Stimulated activated CD4-positive, alpha-beta T cell treated with anti-CD3 and anti-CD28 coated beads, Interleukin-1b, Interleukin-23, amount 100 ng/mL, for 48 hours (primary cell): ENCODE measurements at places on chromosomes 1 and 21.

DNA sequence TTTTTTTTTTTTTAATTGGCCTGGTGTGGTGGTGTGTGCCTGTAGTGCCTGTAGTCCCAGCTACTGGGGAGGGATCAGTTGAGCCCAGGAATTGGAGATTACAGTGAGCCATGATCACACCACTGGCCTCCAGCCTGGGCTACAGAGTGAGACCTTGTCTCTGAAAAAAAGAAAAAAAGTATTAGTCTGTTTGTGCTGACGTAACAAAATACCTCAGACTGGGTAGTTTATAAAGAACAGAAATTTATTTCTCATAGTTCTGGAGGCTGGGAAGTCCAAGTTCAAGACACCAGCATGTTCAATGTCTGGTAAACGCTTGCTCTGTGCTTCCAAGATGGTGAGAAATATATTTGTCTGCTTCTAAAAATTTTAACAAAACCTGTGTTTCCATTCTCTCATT, 25.8 kb downstream of the TRAF5 start:
- DNase-seq: no peak

DNA sequence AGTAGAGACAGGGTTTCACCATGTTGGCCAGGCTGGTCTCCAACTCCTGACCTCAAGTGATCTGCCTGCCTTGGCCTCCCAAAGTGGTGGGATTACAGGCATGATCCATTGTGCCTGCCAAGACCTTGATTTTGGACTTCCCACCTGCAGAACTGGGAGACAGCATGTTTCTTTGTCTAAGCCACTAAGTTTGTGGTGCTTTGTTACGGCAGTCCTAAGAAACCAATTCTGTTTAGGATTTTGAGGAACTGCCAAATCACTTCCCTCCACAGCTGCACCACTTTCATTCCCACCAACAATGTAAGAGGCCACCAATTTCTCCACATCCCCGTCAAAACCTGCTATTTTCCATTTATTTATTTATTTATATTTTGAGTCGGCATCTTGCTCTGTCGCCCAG, 46.1 kb downstream of the CHAF1B start:
- DNase-seq: no peak

DNA sequence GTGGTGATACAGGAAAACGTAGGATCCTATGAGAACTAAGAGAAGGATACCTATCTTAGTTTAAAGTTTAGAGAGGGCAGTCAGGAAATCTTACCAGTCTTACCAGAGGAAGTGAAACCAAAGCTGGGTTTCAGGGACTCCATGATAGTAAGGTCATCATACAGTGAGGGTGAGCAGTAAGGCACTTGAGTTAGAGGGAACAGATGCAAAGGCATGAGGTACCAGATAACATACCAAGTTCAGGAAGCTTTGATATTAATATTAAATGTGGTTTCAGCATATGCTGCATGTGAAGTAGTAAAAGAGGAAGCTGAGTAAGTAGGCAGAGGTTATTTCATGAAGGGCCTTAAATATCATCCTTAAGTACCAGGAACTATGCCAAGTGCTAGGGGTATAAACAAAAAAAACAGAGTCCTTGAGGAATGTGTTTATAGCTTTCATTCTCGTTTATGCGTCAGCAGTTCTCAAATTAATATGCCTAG, 16.9 kb downstream of the ATG4C start:
- DNase-seq: no peak

GRCh38 chr1:207672522-207673130, 27.7 kb downstream of the CR1L start:
- peak; percentile 13 for DNase-seq

- DNase-seq: no peak
Observed at GRCh38 chr1:51776408-51776807, 102.1 kb downstream of the NRDC start.

DNA sequence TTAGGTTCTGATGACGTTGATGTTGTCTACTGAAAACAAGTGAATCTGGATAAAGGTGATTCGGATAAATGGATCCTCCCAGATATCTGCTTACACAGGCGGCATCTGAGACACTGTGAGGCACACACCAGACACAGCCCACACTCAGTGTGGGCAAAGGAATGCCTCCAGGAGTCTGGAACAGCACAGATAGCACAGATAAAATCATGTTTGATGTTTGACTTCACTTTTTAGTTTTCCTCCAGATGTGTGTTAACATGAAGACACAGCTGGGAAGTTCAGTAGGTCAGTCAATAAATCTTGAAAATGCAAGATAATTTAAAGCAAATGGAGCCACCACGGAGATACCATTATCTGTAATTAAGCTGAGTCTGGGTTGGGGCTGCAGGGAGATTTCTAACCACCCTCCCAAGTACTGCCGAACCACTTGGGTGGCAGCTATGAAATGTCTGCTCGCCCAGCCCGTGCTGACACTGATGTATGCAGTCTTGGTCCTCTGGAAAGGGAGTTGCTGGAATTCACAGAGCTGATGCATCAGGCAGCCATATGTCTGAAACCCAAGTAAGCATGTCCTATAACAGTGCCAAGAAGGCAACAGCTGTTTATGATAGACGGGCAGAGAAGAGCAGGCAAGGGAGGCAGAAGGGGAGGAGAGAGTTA, 11.7 kb downstream of the CAPN9 start:
- DNase-seq: no peak

- DNase-seq: no peak
Observed at GRCh38 chr21:23578027-23578426, 2029.3 kb downstream of the MRPL39 start.

DNA sequence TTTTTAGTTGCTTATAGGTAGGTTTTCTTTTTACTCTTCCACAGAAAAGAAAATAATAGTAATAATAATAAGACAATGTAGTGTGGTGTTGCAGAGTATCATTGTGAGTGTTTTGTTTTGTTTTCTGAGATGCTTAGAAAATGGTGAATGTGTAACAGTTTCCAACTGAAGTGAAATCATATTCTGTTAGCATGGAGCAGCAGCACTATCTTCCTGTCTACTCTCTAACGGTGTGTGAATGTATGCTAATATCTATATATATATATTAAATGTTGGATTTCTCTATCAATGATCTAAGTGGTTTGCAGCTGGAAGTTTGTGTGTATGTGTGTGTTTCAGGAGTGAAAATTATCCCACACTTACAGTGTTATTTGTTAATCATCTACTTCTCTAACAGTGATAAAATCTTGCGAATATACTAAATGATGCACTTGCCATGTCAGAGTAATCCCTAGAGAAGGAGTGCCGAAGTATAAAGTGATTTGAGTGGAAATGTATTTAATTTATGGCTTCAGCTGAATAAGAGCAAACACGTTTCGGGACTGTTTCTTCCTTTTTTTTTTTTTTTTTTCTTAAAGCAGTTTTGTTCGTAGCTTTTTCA, 377 bp downstream of the SAMD13 start:
- no peak for DNase-seq

DNA sequence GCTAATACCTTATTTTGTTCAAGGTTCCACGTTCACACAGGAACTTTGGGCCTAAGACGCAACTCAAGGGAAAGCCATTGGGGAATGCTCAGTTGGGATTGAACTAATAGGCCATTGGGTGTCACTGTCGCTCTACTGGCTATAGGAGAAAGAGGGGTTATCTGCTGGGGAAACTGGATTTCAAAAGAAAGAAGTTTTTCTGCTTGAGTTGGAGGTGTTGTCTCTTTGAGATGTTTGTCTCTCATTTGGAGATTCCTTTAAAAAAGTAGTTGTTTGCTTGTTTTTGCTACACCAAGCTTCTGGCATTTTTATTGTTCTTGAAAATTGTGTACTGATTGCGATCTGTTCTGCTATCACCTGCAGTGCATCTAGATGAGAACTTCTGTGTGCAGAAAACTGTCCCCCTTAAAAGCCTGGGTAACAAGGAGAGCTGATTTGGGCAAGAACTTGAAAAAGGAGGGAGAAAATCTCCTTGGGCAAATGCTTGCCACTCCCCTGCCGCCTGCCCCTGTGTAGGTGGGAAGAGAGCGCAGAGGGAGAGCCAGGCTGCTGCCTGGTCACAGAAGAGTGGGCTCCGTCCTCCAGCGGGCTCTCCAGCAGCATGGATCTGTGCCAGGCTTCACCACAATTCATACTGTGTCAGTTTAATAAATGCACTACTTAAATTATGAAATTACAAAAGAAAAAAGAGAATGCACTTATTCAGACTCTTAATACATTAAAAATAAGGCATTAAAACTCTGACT, 39.9 kb downstream of the PEX14 start:
- no peak for DNase-seq

DNA sequence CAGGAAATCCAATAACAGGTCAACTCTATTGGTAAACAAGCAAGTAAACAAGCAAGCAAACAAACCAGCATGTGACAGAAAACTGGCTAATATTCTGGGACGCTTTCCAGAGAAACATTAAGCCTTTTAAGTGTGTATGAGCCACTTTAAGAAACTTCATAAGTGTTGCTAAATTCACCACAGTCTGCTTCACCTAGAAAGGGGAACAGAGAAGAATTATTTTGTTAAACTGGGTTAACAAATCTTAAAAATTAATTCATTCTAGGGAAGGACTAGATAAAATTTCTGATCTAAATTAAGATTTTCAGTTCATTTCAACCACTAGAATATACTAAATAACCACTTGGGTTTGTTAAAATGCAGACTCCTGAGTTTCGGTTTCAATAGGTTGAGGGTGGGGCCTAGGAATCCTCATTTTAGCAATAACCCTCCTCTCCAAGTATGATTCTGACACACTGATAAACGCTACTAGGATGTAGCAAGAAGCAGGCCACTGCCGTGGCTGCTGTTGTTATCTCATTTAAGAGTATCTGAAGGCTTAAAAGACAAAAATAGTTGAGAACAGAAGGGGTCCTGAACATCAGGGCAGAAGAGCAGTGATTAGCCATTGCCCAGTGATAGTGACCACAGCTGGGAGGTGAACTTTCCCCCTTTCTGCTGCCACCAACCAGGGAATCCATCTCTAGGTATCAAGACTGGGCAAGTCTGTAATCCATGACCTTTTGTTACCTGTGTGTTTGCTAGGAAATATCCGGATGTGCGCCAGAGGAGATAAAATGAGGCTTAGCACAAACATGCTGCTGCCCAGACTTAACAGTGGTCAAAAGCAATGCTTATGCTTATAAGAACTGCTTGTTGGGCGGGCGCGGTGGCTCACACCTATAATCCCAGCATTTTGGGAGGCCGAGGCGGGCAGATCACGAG, 11.2 kb downstream of the CREG1 start:
- DNase-seq: no peak

GRCh38 chr21:36463991-36464390, 15.9 kb downstream of the CLDN14 start:
- DNase-seq: no peak

GRCh38 chr1:205597691-205598314, 34.0 kb downstream of the ELK4 start:
- DNase-seq: no peak

- DNase-seq: no peak
Observed at GRCh38 chr1:200062143-200062542, 34.6 kb downstream of the NR5A2 start.

- DNase-seq: no peak
Observed at GRCh38 chr1:55662875-55663274, 447.7 kb upstream of the USP24 start.

DNA sequence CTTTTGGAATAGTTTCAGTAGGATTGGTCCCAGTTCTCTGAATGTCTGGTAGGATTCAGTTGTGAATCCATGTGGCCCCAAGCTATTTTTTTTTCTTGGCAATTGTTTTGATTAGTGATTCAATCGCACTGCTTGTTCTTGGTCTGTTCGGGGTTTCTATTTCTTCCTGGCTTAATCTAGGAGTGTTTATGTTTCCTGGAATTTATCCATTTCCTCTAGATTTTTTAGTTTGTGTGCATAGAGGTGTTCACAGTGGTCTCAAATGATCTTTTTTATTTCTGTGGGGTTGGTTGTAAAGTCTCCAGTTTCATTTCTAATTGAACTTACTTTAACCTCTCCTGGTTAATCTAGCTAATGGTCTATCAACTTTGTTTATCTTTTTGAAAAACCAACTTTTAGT, 117.6 kb downstream of the NME7 start:
- DNase-seq: no peak

DNA sequence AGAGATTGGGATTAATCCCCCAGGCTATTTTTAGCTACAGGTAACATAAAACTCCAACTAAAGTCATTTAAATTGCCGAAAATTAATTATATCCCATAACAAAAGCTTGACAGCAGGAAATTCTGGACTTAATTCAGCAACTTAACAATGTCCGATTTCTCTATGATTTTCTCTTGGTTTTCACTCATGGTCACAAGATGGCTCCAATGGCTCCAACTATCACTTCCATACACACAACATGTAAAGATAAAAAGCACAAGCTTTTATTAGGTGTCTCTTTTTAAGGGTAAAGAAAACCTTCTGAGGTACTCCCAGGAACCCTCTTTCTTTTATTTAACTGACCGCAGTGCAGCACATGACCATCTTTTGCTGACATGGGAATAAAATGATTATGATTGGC, 363.5 kb upstream of the PTBP2 start:
- no peak for DNase-seq

GRCh38 chr1:15277447-15277838, 30.4 kb downstream of the FHAD1 start:
- DNase-seq: no peak

GRCh38 chr1:230879778-230880177, 11.5 kb upstream of the C1orf198 start:
- DNase-seq: no peak

DNA sequence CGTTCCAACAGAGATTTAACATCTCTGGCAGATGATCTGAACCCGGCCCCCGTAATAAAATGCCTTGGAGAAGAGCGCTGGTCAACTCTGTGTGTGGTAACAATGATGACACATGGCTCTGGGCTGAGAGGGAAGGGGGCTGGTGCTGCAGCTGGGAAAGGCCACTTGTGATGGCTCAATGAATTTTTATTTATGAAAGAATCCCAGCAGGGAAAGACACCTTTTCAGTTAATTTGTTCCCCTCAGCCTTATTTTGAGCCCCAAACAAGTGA, 59.4 kb downstream of the SYT6 start:
- DNase-seq: no peak

DNA sequence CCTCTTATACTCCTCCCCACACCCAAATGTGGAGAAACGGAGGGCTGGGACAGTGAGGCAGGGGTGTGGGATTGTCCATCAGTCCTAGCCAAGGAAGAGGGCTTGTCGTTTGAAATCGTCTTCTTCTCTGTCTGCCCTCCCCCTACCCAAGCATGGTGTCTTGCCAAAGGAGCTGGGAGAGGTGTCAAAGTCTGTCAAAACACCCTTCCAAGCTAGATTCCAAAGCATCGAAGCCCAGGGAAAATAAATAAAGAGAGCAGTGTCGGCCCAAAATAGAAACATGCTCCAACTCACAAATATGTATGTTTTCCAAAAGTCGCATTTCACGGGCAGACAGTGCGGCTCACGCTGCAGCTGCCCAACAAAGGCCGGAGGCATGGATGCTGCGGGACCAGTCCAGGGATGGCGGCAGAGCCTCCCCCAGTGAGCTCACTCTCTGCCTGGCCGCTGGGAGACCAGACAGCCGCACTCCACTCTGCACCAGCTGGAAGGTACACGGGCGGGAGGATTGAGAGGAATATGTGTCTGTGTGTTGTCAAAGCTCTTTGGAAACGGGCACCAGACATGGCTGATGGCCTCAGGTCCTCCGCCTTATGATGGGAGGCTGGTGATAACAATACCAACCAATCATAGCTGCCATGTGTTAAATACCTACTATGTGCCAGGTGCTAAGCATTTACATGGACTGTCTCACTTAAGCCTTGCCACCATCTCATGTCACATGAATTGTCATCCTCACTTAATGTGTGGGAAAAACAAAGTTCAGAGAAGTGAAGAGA, 3.9 kb downstream of the DISP3 start:
- DNase-seq: no peak

- no peak for DNase-seq
Observed at GRCh38 chr1:22231995-22232690, 89.2 kb upstream of the WNT4 start.
